ENCODE measurements at places on chromosomes 16 and 17. TPM values are rescaled to one million over a fixed set of nuclear protein-coding genes. Genes with fewer than 3 reads are reported as not detected.

- no peak for DNase-seq
These were observed 17.9 kb downstream of the ARL2BP start for GRCh38 chr16:57262841-57263540.

DNA sequence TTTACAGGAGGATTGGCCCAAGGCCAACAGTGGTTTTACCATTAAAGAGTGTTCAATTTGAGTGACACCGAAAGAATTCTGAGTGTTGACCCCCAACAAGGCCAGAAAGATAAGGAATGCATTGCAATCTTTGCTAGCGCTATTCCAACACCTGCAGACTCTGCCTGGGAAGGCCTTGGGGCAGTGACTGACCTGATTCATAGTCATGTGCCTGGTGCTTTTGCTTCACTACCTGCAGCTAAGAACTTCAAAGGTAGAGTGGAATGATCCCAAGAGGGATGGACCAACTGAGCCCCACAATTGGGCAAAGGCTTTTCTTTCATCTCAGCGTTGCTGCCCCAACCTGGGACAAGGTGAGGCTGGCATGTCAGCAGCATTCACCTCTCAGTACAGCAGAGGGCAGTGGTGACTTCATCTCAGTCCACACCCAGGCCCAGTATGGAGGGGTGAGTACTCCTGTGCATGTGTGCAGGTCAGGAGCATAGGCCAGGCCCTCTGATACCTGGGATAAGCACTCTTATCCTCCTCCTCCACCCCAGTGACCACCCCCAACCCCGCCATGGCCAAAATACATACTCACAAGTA is 149.6 kb upstream of the GNAO1 start:
- no peak for DNase-seq

DNA sequence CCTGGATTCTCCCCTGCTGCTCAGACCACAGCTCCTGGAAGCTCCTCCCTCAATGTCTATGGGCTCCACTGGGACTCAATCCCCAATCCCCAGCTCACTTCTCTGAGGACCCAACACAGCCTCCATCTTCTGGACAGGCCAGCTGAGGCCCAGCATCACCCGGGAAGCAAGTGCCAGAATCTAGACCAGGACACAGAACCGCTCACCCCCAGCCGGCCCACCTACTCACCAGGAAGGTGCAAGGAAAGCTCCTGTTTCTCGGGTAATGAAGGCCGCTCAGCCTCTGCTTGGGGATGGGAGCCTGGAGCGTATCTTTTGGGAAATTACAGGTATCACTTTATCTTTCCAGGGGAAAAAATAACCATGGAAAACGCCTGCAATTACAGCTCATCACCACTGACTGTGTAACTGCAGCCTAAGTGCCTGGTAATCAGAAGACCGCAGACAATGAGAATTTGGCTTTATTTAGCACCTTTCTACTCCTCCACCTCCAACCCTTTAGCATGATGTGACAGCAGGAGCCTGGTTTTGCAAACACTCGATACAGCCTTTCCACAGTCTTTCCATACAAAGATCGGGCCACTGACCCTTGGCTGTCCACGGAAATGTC is 49.6 kb upstream of the RPL38 start:
- DNase-seq: no peak

DNA sequence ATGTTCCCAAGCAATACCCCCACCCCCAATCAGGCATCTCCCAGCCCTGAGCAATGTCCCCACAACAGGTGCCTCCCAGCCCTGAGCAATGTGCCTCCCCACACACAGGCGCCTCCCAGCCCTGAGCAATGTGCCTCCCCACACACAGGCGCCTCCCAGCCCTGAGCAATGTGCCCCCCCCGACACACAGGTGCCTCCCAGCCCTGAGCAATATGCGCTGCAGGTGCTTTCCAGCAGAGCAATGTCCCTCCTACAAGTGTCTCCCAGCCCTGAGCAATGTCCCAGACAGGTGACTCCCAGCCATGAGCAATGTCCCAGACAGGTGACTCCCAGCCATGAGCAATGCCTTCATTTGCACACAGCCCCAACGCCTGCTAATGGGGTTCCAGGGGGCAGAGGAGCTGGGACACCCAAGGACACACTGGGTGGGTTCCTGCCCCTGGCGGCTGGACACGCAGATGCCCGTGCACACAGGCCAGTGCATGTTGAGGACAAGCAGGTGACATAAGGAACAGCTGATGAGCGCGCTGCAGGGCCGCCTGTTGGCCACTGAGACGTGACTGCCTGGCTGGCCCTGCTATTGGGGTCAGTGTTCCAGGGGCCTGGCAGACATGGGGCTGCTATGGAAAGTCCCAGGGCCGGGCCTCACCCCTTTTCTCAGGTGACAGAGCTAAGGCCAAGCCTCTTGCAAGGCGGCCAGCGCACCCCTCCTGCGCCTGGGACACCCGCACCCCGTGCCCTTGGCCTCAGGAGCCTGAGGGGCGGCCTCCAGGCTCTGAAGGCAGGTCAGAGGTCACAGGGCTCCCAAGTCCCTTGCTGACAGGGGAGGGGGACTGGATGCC is 26.9 kb upstream of the PABPN1L start:
- DNase-seq: no peak

GRCh38 chr17:50693036-50693682 is 14.6 kb downstream of the ANKRD40 start:
- DNase-seq: no peak

- DNase-seq: no peak
These were observed 29.2 kb downstream of the ABCC3 start for GRCh38 chr17:50663812-50664374.

- DNase-seq: no peak
These were observed 62.2 kb downstream of the NXN start for GRCh38 chr17:917391-917811.

GRCh38 chr17:77449908-77450741 is 309.4 kb downstream of the SEC14L1 start:
- DNase-seq: no peak

GRCh38 chr17:6105649-6106007 is 35.4 kb downstream of the WSCD1 start:
- no peak for DNase-seq

DNA sequence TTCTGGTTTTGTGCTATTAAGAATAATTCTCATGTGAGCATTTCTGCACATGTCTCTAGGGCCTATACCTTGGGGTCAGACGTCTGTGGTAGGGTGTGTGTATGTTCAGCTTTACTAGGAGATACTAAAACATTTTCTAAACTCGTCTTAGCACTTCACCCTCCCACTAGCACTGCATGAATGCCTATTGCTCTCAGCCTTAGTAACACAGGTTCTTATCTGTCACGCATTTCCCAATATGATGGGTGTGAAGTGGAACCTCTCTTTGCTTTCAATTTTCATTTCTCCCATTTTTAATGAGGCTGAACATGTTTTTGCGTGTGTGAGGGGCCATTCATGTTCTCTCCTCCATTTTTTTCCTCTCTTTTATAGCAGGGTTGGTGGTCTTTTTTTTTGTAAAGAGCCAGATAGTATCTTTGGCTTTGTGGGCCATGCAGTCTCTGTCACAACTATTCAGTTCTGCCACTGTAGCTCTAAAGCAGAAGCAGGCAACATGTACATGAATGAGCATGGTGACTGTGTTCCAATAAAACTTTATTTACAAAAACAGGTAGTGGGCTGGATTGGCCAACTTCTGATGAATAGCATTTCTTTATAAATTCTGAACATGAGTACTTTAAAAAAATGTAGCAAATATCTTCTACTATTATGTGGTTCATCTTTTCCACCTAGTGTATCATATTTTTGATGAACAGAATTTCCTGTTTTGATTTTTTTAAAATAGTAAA is 354.0 kb downstream of the XYLT1 start:
- DNase-seq: no peak

DNA sequence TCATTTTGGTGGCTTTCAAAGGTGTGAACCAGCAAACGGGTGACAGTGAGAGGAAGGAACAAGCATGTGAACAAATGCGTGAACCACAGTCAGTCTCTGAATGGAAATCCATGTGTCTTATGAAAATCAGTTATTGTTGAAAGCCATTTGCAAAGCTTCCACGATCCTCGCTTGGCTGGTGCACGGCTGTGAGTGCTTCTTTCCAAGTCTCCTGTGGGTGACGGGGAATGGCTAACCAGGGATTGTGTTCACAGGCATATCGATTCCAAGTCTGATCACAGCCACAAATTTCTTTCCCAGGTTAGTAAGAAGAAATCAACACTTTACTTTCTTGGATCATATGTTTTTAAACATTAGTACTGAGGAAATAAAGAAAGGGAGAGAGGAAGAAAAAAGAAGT is 556.9 kb upstream of the RBFOX1 start:
- DNase-seq: no peak

- DNase-seq: no peak
These were observed 277.7 kb downstream of the UTP18 start for GRCh38 chr17:51537996-51538550.

DNA sequence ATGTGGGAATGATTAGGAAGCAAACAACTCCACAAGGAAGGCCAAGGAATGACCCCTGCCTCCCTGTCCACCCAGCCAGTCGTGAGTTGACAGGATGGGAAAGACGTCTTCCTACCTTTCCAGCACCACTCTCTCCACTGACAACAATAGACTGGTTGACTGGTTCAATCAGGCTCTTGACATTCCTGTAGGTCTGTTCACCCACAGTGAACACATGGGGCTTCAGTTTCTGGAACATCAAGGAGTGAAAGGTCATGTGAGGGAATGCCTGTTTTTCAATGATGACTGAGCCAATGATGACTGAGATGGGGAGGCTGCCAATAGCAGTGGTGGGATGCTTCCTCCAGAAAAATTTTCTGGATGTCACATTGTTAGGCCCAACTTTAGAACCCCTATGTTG is 9.6 kb downstream of the MYO19 start:
- no peak for DNase-seq

GRCh38 chr16:76959166-76959565 is 231.8 kb upstream of the MON1B start:
- DNase-seq: no peak

- no peak for DNase-seq
These were observed 77.1 kb downstream of the MMD start for GRCh38 chr17:55344514-55344997.

DNA sequence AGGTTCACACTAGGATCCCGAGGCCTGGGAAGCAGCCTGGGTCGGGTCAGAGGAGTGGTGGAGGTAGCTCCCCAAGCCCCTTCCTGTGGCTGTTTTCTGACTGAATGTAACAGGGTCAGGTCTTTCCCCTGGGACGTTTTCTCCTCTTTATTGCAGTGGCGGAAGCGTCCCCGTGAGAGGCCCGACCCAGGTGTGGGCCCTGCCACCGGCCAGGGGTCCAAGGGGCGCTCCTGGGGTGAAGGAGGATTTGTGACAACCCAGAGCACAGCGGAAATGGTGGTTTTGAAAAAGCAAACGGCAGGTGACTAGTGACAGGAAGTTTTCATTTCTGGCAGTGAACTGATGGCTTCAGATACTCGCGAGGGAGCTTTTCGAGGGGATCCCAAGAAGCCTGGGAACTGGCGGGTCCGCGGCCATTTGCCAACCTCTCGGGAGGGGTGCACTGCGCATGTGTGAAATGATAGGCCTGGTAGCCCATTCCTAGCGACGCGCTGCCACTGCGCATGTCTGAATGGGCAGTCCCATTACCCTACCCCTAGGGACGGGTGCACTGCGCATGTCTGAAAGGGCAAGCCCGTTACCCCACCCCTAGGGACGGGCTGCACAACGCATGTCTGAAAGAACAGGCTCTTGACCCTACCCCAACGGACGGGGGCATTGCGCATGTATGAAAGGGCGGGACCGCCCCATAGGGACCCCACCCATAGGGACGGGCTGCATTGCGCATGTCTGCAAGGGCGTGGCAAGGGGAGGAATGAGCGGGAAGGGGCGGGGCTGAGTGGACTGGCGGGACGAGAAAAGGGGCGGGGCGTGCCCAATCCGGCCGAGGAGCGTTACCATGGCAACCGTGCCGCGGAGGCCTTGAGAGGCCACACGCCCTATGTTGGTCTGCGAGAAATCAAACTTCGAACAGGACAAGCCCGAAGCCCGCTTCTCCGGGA is 1747.9 kb downstream of the TP53TG3F start:
- no peak for DNase-seq

- DNase-seq: no peak
These were observed 190.1 kb upstream of the TBX2 start for GRCh38 chr17:61209525-61209924.

DNA sequence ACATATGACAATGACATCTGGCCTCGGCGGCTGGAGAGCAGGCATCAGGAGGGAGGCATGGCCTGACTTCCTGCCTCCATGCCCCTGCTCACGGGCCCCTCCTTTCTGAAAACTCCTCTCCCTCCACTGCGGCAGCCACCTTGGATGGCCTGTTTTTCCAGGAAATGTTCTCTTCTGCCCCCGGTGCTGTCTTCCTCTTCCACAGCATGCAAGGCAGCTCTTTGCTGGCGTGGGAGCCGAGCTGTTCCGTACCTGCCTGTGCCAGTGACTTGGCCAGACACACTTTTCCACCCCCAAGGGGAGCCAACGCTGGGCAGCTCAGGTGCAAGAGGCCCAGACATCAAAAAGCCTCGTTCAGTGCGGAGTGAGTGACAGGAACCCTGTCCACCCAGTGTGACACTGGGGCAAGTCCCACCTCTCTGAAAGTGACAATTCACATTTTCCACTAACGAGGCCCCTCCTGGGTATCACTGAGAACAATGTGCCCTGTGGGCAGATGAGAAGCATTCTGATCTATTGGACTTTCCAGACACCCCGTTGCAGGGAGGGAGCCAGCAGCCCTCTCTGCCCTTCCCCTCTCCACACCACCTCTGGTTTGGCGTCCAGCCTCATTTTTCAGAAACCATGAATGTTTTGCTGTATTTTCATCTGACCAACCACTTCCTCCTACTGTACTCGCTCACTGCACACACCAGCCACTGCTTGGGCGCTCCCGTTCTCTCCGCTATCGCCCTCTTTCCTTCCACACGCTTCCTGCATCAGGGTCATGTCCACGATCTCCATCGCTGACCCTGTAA is 31.2 kb downstream of the NSMCE1 start:
- peak; percentile 90 for DNase-seq

DNA sequence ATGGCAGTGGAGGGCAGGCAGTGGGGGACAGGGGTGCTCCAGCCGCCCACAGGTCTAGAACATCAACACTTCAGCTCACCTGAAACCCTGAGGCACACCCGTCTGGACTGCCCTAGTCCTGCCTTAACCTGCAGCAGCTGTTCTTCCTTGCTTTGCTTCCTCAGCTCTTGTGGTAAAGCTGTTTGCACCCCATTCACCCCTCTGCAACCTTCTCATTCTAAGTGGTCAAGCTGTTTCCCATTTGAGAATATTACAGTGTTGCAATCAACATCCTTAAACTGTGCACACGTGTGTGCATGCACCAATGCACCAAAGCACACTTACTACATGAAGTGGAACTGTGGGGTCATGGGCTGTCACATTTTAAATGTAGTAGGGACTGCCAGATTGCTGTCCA is 32.4 kb downstream of the SCNN1B start:
- no peak for DNase-seq

- no peak for DNase-seq
These were observed 702.8 kb downstream of the KCNJ2 start for GRCh38 chr17:70872103-70872502.

P2RX1 gene
- total RNA-seq: 3.9 TPM

HOXB1 gene
- not detected for total RNA-seq

TBC1D3 gene
- total RNA-seq: not detected

SLC9A5 gene
- 1.4 TPM for total RNA-seq

DEXI gene
- total RNA-seq: 20.7 TPM

ITGAX gene
- total RNA-seq: 62.1 TPM

NLRC3 gene
- 48.3 TPM for total RNA-seq

CCL23 gene
- total RNA-seq: 1.7 TPM

C17orf58 gene
- total RNA-seq: 19.2 TPM

MMD gene
- 27.2 TPM for total RNA-seq

All from natural killer cell treated with Interleukin-12 subunit alpha and Interleukin-12 subunit beta and Interleukin-15 and Interleukin-18, amount 100 ng/mL, for 72 hours (primary cell).